ENCODE measurements at places on chromosomes 1 and 21.

- DNase-seq: peak; percentile 26
These were observed at the start of gene COL9A2 for GRCh38 chr1:40316595-40317393. Gene COL9A2 (minus strand): TSS chr1:40317286. CDS start chr1:40317197, 89 bp downstream.

DNA sequence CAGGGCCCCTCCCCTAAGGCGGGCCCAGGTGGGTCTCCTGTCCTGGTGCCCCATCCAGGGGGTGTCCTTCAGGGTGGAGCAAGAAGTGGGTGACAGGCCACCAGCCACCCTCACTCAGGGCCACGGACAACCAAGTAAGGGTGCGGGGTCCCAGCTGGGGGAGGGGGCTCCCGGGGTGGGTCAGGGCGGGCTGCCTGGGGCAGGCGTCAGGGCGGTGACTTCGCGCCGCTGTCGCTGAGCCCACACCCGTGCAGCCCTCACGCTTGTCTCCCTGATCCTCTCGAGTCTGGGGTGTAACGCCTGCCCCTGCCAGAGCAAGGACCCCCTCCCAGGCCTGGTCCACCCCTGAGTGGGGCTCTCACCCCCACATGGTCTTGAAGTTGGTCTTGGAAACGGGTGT lies 22.2 kb downstream of the ARHGEF16 start:
- no peak for DNase-seq

DNA sequence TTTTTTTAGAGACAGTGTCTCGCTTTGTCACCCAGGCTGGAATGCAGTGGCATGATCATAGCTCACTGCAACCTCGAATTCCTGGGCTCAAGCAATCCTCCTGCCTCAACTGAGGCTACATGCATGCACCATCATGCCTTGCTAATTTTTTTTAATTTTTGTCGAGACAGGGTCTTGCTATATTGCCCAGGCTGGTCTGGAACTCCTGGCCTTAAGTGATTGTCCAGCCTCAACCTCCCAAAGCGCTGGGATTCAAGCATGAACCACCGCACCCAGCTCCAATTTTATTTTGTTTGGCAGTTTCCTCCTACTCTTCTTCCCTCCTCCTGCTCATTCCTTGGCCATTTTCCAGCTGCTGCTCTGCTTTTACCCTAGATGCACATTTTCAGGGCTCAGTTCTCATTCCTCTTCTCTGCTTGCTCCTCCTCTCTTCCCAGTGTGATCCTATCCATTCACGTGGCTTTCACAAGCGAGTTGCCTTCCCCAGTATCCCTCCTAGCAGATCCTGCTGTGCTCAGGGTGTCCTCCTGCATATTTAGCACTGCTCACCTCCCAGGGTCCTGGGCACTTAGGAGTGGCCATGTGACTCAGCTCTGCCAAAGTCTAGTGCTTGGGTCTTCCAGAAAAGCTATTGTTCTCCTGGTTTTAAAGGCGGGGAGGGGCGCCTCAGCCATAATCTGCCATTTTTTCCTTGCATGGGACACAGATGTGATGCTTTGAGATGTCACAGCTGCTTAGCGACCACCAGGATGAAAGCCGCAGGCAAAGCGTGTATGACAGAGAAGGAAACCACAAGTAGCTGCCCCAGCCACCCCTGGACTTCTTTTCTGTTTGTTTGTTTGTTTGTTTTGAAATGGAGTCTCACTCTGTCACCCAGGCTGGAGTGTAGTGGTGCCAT lies 33.7 kb downstream of the PSEN2 start:
- DNase-seq: no peak

DNA sequence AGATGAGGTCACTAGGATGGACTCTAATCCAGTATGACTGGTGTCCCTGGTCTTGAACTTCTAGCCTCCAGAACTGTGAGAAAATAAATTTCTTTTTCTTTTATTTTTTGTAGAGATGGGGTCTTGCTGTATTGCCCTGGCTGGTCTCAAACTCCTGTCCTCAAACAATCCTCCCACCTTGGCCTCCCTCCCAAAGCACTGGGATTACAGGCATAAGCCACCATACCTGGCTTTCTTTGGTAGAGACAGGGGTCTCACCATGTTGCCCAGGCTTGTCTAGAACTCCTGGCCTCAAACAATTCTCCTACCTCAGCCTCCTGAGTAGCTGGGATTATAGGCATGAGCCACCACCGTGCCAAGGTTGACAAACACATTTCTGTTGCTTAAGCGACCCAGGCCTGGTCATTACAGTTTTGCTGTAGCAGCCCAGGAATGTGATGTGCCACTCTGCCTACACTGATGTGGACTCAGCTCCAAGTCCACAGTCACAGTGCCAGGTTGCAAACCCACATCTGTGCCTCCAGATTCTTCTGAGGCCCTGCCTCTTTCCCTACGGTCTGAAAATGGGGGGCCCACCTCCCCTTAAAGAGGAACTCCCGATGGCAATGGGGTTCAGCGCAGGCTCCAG lies 15.9 kb downstream of the PYCR2 start:
- DNase-seq: no peak

DNA sequence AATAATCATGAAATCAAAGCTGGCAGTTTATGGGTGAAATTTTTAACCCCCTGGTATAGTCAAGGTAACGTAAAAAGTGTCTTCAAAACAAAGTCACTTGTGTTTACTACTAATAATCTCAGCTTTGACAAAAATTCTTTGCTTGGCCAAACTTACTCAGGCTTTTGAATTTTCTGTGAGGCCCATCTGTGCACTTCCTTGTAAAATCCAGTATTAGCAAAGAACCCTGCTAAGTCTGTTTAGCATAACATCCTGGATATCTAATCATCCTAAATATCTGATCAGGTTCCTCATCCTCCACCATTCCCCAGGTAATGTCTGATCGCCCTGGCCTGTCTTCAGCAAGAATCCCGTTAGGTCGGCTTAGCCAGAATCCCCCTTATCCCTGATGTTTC lies 3.0 kb downstream of the LYST start:
- DNase-seq: no peak

DNA sequence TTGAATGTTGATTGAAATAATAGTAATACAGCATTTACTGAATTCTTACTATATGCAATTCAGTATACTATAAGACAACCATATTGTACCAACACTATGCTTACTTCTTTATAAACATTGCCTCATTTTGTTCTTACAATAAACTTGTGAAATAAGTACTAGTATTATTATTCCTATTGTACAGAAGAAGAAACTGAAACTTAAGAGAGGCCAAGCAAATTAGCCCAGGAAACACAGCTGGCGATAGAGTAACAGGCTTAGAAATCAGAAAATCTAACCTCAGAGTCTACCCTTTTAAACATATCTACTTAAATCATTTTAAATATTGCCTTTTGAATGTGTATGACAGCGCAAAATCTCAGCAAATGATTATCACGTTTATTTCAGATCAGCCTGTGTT lies 41.7 kb downstream of the FASLG start:
- no peak for DNase-seq

GRCh38 chr1:229237320-229237719 lies 33.6 kb upstream of the RAB4A start:
- DNase-seq: no peak

DNA sequence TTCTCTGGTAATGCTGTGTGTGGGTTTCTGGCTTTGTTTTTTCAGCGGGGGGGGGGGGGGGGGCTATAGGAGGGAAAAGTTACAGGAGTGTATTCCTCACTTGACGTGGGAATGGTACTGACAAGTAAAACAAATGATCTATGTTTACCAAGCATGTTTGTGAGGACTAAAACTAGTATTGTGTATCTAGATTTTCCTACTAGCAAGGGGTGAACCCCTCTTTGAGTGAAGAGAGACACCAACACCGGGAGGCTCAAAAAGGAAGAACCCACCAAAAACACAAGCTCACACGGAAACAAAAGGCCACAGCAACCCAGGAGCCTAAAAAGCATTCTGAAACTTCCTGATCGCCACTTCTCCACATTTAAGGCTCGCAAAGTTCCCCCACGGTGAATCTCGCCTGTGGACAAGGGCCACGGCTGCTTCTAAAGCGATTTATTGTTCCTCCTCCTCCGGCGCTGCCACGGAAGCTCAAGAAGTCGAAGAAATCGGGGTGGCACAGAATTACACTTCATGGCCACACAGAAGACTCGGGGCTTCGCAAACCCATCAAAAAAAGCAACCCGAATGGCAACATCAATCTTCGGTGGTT lies 703 bp downstream of the PUM1 start:
- peak; percentile 39 for DNase-seq

DNA sequence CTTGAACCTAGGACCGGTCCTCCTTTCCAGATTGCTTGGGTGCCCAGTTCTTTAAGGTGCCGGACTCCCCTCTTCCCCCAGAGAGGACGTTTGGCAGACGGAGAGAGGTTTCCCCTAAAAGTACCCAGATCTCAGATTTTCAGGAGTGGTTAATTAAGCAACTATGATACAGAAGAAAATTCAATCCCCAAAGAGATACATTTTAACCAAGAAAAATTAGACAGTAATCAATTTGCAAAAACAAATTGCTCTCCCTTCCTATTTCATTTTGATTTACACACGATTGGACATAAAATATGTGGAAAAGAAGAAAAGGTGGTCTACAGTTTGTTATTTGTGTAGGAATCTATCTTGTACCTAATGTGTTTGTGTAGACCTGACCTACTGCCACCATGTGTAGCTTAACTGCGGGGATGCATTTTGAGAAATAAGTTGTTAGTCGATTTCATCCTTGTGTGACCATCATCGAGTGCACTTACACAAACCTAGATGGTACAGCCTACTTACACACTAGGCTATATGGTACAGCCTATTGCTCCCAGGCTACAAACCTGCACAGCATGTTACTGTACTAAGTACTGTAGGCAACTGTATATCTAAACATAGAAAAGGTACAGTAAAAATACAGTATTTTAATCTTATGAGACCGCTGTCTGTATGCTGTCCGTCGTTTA lies 755 bp downstream of the RPAP2 start:
- no peak for DNase-seq

DNA sequence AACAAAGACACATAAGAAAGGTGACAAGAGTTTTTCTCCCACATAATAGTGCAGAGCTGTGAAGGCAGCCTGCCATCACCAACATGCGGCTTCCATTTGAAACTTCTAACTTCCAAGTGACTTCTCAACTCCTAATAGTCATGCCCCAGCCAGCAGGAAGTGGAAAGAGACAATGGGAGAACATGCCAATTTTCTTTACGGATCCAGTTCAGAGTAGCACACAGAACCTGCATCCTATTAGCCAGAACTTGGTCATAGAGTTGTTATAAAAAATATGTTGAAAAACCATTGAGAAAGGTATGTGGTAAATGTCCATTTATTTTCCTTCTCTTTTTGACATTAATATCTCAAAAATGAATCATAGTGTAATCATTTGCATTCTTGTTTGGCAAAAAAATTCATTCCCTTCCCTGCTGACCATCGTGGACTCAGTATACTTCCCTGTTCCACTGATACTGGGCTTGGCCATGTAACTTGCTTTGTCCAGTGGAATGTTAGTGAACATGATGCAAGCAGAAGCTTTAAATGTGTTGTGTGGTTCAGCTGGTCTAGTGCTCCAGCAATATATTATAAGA lies 197.4 kb downstream of the SEC16B start:
- no peak for DNase-seq

- DNase-seq: no peak
These were observed 458.3 kb upstream of the USP24 start for GRCh38 chr1:55673416-55673815.

DNA sequence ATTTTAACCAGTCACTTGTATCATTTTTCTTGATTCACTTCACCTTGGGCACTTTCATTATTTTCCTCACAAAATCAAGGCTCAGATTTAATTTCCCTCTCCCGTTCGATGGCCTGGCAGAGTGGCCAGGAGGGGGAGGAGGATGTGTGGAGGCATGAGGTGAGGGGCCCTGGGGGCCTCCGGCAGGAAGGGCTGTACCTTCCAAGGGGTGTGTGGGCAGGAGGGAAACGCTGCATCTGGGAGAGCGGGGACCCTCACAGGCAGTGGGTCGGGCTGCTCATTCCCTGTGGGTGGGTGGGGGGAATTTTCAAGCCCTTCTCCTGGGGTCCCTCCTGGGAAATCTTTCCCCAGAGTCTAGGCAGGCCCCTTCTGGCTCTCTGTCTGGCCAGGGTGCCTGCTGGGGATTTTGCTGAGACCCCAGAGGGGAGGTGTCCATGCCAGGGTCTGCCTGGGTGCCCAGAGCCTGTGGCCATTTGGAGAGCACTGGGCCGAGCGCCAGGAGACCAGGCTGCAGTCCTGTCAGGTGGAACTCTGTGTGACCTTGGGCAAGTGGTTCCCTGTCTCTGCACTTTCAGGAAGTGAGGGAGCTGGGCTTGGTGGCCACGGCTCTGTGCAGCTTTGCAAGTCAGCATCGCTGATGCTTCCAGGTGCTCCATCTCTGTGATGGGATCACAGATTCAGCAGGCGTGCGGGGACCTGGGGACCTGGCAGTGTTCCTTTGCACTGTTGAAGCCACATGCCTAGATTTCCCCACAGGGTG lies 81.9 kb upstream of the C1orf174 start:
- DNase-seq: no peak

GRCh38 chr1:27410709-27411108 lies 18.3 kb downstream of the GPR3 start:
- no peak for DNase-seq

- no peak for DNase-seq
These were observed 184.1 kb downstream of the RASAL2 start for GRCh38 chr1:178277793-178278530.

- no peak for DNase-seq
These were observed 27.9 kb downstream of the ZBED6 start for GRCh38 chr1:203823306-203823705.

DNA sequence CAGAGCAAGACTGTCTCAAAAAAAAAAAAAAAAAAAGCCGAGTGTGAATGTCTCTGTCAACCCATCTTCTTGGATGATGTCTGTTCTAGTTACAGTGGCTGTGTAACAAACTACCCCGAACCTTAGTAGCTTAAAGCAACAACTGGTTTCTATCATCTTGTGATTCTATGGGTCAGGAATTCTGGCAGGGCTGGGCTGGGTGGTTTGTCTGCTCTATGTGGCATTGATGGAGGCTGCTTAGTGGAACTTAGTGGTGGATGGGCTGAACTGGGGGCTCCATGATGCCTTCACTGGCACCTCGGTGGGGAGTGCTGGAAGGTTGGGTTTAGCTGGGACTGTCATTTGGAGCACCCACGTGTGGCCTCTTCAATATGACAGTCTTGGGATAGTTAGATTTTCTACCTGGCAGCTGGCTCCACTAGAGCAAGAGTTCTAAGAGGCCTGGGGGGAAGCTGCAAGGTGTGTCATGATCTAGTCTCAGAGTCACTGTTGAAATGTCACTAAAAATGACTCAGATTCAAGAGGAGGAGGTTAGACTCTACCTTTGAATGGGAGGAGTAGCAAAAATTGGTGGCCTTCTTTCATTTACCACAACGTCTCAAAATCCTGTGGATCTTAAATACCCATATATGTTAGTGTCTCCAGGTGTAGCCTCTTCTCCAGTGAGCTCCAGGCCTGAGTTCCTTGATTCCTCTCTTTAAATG lies 18.6 kb downstream of the ACOT11 start:
- no peak for DNase-seq

Data from activated naive CD4-positive, alpha-beta T cell (primary cell).